ENCODE measurements at places on chromosomes 16 and 17.
A peak's percentile ranks its signal among the peaks of the same experiment; 100 is the strongest.

GRCh38 chr16:48323783-48324775 is 61.1 kb downstream of the SIAH1 start:
- no peak for DNase-seq

- DNase-seq, result peak; percentile 52
Measured at GRCh38 chr16:4506450-4506849, 30.3 kb downstream of the HMOX2 start.

GRCh38 chr17:43074869-43075268 is 49.8 kb downstream of the RND2 start:
- DNase-seq, result no peak

GRCh38 chr16:89696670-89697128 is 4.8 kb downstream of the SPATA2L start:
- DNase-seq, result no peak

DNA sequence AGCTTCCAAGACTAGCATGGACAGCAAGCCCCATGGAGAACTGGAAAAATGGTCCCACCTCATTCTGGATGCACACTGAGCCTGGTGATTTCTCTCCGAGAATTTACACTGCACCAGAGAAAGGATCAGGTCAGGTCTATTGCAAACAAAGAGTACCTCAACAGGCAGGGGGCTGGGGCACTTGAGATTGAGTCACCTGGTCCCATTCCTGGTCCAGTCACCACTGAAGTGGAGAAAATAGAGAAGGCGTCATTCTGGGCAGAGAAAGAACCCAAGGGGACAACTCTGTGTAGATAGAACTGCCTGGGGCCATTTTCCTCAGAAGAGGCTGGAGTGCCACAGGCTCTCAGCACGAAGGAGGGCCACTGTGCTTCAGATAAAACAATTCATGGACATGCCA is 38.4 kb downstream of the CENPV start:
- no peak for DNase-seq

DNA sequence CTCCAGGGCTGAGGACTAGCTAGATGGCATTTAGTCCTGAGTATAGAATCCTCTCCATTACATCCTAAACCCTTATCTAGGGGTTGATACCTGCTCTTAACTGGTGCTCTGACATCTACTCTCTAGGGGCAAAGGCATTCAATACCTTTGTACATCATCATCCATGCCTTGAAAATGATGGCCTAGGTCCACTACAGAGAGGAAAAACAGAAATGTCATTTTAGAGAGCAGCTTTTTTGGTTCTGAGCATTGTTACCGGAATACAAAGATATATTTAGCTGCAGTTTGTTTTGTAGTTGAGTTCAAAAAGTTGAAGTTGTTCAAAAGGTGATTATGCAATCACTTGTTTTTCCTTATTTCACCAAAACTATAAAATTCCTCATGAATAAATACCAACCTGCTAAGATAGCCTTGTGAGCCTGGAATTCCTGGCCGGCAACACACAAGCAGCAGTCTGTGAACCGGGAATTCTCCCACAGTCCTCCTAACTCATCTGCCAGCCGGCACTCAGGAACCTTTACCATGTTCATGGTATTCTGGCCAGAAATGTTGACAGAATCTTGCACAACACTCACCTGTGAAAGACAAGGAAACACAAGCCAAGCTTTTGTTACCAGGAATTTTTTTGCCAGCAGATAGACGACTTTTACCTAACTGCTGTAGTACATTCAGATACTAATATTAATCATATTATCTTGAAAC is 35.4 kb downstream of the NXPH3 start:
- no peak for DNase-seq

DNA sequence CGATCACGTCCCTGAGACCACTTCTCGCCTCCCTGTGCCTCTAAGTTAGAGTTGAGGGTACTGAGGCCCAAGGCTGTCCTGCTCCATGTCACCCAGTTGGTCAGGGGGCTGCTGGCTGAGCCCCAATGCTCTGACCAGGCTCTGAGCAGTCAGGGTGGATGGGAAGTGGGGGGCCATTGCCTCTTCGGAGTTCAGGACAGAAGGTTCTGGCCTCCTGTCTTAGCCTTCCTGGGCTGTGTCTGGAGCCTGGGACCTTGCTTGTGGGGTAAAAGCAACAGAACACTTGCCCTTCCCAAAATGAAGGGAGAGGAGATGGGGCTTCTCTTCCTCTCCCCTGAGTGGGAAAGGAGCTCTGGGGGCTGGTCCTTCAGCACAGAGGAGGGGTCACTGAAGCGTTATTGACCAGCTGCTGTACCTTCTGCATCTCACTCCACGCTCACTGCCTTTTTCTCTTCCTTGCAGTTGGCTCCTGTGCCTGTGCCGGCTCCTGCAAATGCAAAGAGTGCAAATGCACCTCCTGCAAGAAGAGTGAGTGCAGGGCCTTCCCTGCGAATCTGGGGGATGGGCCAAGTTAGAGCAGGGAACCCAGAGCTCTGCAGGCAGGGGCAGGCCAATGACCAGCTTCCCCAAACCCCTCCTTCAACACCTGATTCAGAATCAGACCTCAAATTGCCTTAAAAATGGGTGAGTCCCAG is 580 bp downstream of the MT1X start:
- DNase-seq, result no peak

GRCh38 chr16:23274968-23275367 is 27.1 kb upstream of the SCNN1B start:
- no peak for DNase-seq

DNA sequence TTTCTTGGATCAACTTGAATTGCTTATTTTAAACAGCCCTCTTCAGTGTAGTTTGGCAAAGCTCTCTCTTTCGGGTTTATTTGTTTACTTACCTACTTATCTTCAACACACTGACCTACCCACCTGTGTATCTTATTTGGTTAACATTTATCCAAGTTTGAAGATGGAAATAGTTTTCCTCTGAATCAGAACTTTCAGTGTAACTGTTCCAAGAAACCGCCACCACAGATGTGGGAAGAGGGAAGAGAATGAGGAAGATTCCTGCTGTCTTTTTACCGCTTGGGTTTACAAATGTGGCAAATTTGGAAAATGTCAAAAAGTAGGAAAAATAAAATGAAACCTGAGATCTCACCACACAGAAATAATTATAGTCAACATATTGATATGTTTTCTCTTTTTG is 115.8 kb downstream of the MSI2 start:
- no peak for DNase-seq

DNA sequence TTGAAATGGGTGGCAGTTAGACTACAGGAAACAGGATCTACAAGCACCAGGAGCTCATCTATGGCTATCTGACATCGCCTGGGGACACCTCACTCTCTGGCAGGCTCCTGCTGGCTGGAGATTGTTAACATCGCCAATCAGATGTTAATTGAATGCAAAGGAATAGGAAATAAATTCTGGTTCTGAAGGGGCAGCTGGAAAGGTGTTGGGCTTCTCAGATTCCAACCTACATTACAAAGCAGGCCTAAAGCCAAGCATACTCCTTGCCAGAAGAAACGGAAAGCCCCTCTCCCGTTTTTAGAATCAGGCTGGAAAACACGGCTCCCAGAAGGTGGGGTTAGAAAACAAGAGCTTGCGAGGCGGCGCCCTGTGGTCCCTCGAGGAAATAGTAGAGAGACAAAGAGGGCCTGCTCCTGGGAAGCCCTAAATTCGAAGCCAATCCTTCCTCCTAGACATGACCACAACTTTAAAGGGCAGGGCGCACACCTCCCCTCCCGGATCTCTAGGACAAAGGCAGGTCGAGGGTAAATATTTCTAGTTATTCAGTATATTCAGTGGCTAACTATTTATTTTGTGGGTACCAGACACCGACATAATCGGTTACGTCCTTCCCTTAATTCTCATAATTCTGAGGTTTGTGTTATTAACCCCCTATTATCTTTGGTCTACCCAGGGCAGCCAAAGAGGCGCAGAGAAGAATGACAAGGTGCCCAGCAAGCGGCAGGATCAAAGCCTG is 763 bp upstream of the TOM1L1 start:
- no peak for DNase-seq

- no peak for DNase-seq
Measured at GRCh38 chr16:58047557-58048348, 22.2 kb downstream of the MMP15 start.

- no peak for DNase-seq
Measured at GRCh38 chr16:4623593-4623992, 1.0 kb upstream of the MGRN1 start.

GRCh38 chr16:57151369-57151768 is 34.5 kb downstream of the PSME3IP1 start:
- no peak for DNase-seq

- no peak for DNase-seq
Measured at GRCh38 chr17:36152639-36153120, 23.8 kb downstream of the TBC1D3B start.

- no peak for DNase-seq
Measured at GRCh38 chr17:61583242-61583641, 7.8 kb downstream of the NACA2 start.

DNA sequence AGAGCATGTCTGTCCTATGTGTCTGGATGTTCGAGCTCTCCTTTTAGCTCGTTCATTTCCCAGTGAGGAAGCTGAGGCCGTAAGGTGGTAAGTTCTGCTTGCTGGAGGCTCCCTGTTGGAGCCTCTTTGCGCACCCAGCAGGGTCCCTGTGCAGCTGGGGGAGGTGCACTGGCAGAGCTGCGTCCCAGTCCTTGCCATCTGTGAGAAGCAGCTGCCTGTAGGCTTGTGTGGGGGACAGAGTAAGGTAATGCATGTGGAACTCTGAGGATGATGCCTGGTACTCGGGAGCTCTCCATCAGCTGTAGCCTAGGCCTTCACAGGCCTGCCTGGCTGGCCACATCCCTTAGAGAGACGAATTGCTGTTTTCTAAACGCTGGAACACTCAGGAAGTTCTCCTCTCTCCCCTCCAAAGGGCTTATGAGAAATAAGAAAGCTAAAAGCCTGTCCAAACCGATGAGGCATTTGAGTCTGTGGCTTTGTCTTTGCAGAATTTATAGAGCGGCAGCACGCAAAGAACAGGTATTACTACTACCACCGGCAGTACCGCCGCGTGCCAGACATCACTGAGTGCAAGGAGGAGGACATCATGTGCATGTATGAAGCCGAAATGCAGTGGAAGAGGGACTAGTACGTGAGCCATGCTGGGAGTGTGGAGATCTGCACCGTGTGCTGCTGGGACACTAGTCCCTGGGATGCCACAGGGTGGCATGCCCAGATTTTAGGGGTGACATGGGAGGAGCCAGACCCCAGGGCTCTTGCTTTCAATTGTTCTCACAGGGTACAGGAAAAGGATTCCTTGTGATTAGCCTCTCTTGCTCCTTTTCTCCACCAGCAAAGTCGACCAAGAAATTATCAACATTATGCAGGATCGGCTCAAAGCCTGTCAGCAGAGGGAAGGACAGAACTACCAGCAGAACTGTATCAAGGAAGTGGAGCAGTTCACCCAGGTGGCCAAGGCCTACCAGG is 1.6 kb downstream of the NDUFB10 start:
- DNase-seq, result no peak

DNA sequence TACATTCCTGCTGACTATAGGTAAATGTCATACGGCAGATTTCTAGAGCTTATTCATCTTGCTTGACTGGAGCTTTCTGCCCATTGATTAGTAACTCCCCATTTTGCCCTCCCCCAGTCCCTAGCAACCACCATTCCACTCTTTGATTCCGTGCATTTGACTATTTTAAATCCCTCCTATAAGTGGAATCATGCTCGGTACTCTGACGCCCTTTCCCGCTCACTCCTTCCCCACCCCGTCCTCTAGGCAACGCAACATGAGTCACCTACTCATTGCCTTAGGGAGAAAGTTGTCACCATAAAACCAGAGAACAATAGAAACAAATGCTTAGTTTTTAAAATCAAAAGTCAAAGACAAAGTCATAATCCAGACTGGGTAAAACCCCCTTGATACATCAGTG is 45.5 kb upstream of the RBBP6 start:
- DNase-seq, result no peak

GRCh38 chr17:66241839-66242238 is 12.6 kb upstream of the APOH start:
- no peak for DNase-seq

GRCh38 chr17:15340966-15341365 is 431 bp downstream of the TEKT3 start:
- DNase-seq, result no peak
